Progenitor cell of endocrine pancreas (in vitro differentiated cells): ENCODE measurements at places on chromosomes 12 and 14. TPM values are rescaled to one million over a fixed set of nuclear protein-coding genes. Genes with fewer than 3 reads are reported as not detected.

GRCh38 chr12:105235281-105235731, 668 bp downstream of the APPL2 start:
- DNase-seq: no peak

GRCh38 chr12:121413917-121414316, 14.0 kb downstream of the RNF34 start:
- no peak for DNase-seq

FAIM2 gene
- total RNA-seq: not detected in 2 replicates

- DNase-seq: no peak
Observed at GRCh38 chr12:96876966-96877365, 30.1 kb upstream of the NEDD1 start.

OTUB2 gene
- total RNA-seq: 7.0 and 7.4 TPM in 2 replicates

- no peak for DNase-seq
Observed at GRCh38 chr12:28746734-28747325, 402.2 kb upstream of the FAR2 start.

DNA sequence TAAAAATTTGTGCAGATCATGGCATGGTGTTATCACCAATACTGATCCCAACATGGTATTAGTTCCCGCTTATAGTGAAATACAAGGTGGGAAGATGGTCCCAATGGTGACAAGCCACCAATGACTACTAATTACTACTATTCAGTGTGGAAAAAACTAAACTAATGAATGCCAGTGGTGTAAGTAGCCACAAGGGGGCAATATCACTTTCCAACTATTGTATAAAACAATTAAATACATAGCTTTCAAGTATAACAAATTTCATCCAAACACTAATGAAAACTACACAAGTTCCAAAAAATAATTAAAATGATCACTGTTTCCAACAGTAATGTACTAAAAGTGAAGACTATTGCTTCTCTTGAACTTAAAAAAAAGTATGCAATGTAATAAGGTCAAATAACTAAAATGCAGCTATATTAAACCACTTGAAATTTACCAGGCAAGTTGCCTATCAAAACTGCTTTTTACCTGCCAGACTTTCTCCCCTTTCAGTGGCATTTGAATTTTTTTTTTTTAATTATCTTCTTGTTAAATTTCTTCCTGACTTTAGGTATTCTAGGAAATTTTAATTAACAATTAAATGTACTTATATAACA, 58.0 kb downstream of the PAPLN start:
- no peak for DNase-seq

PAX9 gene
- 0.77 and 1.3 TPM in 2 replicates for total RNA-seq

KRT6C gene
- total RNA-seq: not detected in 2 replicates

- DNase-seq: no peak
Observed at GRCh38 chr12:116265351-116266147, 11.9 kb downstream of the MED13L start.

DNA sequence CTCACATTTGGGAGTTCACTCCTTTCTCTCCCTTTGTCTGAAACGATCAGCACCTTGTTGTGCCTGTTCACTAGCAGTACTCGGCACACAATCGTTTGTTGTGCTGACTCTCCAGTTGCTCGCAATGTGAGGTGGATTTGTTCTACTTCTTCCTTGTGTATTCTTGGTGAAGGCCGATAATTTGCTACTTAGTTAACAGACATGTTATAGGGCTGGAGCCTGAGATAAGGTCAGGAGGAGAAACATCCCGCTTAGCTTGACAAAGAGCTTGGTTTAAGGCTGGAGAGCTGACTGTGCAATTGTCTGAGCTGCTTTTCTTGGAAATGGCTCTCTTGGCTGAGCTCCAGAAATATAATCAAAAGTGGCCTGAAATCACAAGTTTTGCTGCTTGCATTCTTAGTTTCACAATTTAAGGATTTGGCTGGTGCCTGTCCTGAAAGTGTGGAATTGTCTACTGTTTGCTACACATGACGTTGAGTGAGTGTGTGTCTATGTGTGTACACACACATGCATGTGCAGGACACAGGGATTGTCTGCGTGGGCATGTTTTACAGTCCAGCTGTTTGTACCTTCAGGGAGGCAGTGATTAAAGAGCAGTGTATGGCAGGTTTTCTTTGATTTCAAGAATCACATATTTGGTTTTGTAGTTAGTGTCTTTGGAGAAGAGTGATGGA, 77.7 kb downstream of the ARF6 start:
- DNase-seq: no peak

FAM186B gene
- 0.20 and 0.24 TPM in 2 replicates for total RNA-seq

MIA2 gene
- 34.0 and 34.7 TPM in 2 replicates for total RNA-seq

GRCh38 chr14:61653507-61653906, 41.8 kb upstream of the HIF1A start:
- DNase-seq: no peak
